ENCODE measurements at places on chromosomes 5 and 9. TPM values are rescaled to one million over a fixed set of nuclear protein-coding genes. Genes with fewer than 3 reads are reported as not detected.

DNA sequence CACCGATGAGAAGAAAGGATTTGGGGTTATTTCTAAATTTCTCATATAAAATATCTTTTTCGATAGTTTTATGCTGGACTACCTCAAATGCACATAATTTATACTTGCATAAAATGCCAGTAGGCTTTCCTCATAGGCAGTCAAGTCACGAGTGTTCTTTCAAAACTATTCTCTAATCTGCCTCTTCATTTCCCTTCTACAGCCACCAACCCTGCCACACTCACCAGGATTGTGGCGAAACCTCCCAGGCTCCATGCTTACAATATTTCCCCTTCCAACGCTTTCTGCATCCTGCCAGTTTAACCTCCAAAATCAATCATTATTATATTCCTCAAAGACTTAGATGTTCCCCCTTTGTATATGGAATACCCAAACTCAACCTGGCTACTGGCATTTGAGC lies 65.4 kb downstream of the FRMD3 start:
- peak overlapping the region; percentile 90 for H3K27ac ChIP-seq
- H3K36me3 ChIP-seq = no peaks in the 10 kb centered on the region
- H3K4me3 ChIP-seq = peak overlapping the region; percentile 65
- H3K27me3 ChIP-seq = no peaks in the 10 kb centered on the region
- peaks cover 23% of the 10 kb centered on the region for H3K4me1 ChIP-seq

DNA sequence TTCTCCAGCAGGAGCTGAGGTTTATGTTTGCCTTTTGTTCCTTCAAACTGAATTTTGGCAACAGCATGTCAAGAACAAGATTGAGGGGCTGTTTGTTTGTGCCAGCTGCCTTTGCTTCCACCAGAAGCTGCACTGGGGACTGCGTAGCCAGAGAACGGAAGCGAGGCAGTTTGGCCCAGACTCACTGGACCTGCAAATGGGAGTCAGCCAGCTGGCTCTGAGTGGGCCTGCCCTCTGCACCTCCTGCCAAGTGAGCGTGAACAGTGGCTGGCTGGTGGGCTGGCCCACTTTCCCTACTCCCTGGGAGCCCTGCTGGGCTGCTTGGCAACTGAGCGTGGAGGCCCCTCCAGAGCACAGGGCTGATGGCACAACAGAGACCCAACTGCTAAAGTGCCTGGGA lies 111.6 kb downstream of the GALNT10 start:
- no peak overlapping the region for H3K4me3 ChIP-seq
- peaks cover 6% of the 10 kb centered on the region for H3K4me1 ChIP-seq
- DNase-seq = no peak
- H3K27ac ChIP-seq = no peak overlapping the region
- peaks cover 68% of the 10 kb centered on the region for H3K36me3 ChIP-seq
- no peaks in the 10 kb centered on the region for H3K27me3 ChIP-seq

- H3K36me3 ChIP-seq = no peaks in the 10 kb centered on the region
- DNase-seq = no peak
- no peak overlapping the region for H3K4me3 ChIP-seq
- H3K27ac ChIP-seq = no peak overlapping the region
- no peaks in the 10 kb centered on the region for H3K27me3 ChIP-seq
- no peaks in the 10 kb centered on the region for H3K4me1 ChIP-seq
Measured at GRCh38 chr5:4244306-4244705, 648.7 kb downstream of the IRX1 start.

Gene CATSPER3
- 1.2 TPM for total RNA-seq

DNA sequence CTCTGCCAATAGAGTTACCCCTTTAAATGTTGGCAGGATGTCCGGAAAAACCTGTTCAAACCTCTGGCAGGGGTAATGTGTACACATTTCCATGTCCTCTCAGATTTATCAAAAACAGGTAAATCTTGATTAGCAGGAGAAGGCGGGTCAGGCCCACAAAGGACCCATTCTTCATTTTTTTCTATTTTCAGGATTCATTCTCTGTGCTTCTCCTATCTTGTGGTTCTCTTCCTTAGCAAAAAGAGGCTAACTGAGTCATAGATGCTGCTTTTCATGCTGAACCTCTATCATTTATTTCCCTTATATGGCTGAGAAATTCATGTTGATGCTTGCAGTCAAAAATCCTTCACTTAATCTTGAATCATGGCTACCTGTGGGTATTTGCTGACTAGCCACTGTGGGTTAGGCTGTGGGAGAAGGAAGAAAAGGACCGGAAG lies 112.7 kb upstream of the IQGAP2 start:
- DNase-seq = no peak
- peaks cover 1% of the 10 kb centered on the region for H3K27me3 ChIP-seq
- H3K27ac ChIP-seq = no peak overlapping the region
- H3K4me3 ChIP-seq = no peak overlapping the region
- H3K4me1 ChIP-seq = peaks cover 9% of the 10 kb centered on the region

GRCh38 chr5:135442431-135443160 lies 4.6 kb downstream of the DCANP1 start:
- DNase-seq = no peak
- no peak overlapping the region for H3K4me3 ChIP-seq
- H3K27ac ChIP-seq = no peak overlapping the region
- H3K4me1 ChIP-seq = no peaks in the 10 kb centered on the region
- H3K27me3 ChIP-seq = peaks cover 2% of the 10 kb centered on the region
- H3K36me3 ChIP-seq = no peaks in the 10 kb centered on the region

DNA sequence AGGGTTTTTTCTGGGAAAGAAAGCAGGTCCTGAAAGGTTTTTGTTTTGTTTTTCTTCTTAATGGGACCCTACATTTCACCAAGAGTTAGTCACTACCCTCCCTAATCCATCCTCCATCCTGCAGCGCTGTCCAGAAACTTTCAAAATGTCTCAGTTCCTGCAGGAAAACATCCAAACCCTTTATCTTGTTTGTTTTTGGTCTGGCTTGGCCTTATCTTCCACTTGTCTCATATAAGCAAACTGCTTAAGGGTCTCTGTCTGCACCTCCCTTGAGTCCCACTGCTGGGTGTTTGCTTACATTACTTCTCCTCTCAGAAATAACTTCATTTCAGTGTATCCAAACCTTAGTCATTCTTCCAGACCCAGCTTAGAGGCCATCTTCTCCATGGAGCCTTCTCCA lies 11.0 kb upstream of the TRAF1 start:
- H3K4me3 ChIP-seq = no peak overlapping the region
- H3K27me3 ChIP-seq = peaks cover 6% of the 10 kb centered on the region
- no peak overlapping the region for H3K27ac ChIP-seq
- no peak for DNase-seq
- H3K4me1 ChIP-seq = peaks cover 49% of the 10 kb centered on the region

Gene SLC1A1
- not detected for total RNA-seq

GRCh38 chr9:106954558-106954957 lies 91.6 kb downstream of the ZNF462 start:
- H3K4me1 ChIP-seq = peaks cover 4% of the 10 kb centered on the region
- DNase-seq = no peak
- no peak overlapping the region for H3K27ac ChIP-seq
- H3K4me3 ChIP-seq = no peak overlapping the region

DNA sequence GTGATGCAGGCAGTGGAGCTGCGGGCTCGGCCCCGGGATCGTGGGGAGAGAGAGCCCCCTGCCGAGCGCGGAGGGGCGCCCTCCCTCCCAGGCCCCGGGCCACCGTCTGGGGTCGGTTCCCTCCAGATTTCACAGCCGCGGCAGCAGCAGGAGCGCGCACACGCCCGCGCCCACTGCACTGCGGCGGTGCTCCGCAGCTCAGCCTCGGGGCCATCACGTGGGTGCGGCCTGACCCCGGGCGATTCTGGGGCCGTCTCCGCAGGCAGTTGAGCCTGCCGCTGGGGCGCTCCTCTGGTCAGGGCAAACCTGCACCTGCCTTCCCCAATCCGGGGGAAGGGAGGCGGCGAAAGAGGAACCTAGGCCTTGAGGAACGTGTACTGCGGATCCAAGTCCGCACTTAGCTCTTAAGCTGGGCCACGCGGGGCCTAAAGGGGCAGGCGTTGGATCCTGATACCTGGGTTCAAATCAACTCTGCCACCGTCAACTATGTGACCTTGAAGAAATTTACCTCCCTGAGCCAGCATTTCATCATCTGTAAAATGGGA lies 9.4 kb upstream of the DELE1 start:
- H3K4me1 ChIP-seq = peaks cover 7% of the 10 kb centered on the region
- H3K27ac ChIP-seq = no peak overlapping the region
- no peak for DNase-seq
- peaks cover 38% of the 10 kb centered on the region for H3K27me3 ChIP-seq
